SK-N-SH (cell line): ENCODE measurements at places on chromosomes 5 and 9.
A peak's percentile ranks its signal among the peaks of the same experiment; 100 is the strongest.

GRCh38 chr5:92309336-92309991 lies 926.3 kb upstream of the ARRDC3 start:
- peak; percentile 53 for DNase-seq

DNA sequence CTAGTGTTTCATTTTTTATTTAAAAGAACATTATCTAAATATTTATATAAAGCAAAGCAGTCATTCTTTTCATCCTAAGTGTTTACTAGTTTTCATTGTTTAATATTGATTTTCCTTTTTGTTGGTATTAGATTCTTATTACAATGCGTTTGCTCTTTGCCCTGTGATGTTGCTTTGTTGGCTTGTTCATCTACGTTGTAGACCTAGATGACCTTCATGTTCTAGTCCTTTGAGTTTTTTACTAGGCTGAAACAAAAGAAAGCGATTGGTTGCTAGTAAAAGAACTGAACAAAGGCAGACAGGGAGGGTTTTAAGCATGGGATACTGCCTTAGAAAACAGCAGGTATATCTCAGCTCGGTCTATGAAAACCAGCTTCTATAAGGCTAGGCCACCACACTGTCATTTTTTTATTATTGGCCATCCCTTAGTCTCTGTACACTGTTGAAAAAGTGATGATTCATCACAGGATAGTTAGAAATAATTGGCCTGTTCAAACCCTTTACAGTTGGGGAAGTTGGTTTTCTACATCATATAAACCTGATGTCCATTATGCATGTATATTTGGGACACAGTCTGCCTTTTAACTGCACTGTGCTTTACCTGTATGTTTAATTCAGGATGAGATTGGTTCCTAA lies 119.0 kb downstream of the ZCCHC7 start:
- no peak for DNase-seq

GRCh38 chr5:76074487-76075065 lies 8.6 kb upstream of the SV2C start:
- DNase-seq, result peak; percentile 36

- no peak for DNase-seq
Observed at GRCh38 chr5:60521376-60522291, 178.3 kb downstream of the DEPDC1B start.

GRCh38 chr9:371349-371748 lies 156.7 kb downstream of the DOCK8 start:
- DNase-seq, result no peak

- no peak for DNase-seq
Observed at GRCh38 chr9:110105107-110105506, 102.9 kb downstream of the C9orf152 start.

GRCh38 chr5:67857502-67857901 lies 358.1 kb upstream of the PIK3R1 start:
- no peak for DNase-seq

- DNase-seq, result peak; percentile 48
Observed at GRCh38 chr5:132506094-132506692, 15.6 kb upstream of the IRF1 start.

GRCh38 chr9:78189001-78189400 lies 46.9 kb upstream of the CEP78 start:
- no peak for DNase-seq

DNA sequence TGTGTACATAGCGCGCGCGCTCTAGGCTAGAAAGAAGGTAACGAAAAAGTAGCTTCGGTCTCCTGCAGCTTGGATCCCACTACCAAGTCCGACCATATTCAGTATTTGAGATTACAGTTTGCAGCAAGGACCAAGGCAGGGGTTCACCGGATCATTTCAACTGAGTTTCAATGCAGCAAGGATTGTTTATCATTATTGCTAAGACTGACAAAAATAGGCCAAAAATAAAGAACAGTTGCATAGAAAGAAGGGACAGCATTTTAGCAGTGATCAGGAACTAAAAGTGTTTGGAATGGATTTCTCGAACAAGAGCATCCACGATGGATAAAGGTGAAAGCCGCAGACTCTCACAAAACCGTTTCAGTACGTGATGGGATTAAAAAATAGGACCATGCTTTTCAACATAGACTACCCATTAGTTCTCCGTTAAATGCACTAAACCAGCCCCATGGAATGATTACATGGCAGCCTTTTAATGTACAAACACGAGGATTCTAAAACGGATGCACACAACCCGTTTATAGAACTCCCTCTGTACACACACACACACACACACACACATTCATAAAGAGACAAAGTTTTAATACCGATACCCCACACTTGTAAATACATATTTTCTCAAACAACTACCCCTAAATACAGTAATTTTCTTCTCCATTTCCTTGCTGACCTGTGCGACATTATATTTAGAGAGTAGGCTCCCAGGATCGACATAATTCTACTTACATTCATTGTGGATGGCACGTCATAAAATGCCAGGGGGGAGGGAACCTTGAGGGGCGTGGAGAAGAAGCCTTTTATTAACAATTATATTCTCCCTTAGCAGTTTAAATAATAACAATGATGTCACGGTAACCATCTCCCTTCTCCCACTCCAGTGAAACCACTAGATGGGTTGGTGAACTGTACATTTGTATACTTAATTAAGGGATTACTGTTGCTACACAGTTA lies 197.1 kb downstream of the MEF2C start:
- no peak for DNase-seq

GRCh38 chr9:91991721-91992341 lies 41.8 kb upstream of the ROR2 start:
- no peak for DNase-seq

DNA sequence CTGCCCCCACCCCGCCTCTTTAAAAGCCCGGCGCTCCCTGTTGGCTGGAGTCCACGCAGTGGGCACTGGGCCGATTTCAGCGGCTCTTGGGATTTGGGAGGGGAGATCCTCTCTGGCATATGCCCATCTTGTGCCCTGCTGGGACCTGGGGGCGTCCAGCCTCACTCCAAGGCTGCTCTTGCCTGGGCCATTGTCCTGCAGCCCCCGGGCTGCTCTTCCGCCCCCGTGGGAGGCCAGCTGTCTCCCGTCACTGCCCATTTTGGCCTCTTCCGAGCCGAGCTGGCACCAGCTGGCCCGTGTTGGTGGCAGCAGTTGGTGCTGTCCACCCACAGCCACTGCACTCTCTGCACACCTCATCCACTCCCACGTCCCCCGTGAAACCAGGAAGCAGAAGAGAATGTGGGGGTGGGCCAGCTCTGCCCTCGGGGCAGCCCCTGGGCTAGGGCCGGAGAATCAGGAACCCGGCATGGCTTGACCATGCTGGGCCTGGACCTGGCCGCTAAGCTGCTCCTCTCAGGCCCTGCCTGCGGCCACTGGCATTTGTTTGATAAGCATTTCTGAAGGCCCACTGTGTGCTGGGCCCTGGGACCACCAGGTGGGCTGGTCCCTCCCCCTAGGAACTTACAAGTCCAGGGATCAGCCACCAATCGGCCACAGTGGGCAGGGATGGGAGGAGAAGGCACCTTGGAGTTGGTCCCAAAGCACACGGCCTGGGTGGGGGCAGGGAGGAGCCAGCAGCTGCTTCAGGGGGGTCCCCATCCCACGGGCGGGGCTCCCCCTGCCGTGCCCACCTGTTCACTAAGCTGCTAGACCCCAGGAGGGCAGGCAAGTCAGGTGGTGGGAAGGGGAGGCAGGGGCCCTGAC lies 2.2 kb downstream of the C8G start:
- no peak for DNase-seq

DNA sequence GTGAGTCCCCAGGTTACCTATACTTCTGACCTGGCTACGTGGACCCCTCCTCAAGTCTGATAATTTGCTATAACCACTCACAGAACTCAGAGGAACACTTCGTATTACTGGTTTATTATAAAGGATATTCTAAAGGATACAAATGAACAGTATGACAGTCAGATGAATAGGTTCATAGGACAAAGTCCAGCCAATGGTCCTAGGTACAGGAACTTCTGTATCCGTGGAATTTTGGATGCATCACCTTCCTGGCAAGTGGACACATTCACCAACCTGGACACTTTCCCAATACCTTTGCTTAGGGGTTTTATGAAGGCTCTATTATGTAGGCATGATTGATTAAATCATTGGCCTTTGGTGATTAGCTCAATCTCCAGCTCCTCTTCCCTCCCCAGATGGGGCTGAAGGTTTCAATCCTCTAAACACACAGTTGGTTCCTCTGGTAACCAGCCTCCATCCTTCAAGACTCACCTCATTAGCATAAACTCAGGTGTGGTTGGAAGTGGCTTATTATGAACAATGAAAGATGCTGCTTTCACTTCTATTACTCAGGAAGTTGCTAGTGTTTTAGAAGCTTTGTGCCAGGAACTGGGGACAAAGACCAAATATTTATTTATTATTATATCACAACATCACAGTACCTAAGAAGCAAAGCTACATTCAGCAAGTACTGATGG lies 149.6 kb upstream of the ELL2 start:
- DNase-seq, result no peak

DNA sequence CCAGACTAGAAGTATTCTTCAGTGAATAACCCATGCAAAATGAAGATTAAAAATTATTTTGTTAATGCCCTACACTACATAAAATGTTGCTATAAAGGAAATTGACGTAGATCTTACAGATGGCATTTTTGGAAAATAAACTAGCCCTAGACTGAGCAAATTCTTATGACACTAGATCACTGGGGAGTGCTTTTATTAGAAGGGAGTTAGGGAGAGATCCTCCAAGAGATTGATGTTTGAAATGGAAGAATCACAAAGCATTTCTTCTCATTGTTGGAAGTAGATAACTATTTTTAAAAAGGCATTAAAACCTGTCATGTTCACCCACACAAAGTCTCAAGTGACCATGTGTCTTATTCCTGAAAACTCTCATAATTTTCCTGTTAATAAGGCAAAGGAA lies 351.1 kb upstream of the TLE4 start:
- DNase-seq, result no peak

DNA sequence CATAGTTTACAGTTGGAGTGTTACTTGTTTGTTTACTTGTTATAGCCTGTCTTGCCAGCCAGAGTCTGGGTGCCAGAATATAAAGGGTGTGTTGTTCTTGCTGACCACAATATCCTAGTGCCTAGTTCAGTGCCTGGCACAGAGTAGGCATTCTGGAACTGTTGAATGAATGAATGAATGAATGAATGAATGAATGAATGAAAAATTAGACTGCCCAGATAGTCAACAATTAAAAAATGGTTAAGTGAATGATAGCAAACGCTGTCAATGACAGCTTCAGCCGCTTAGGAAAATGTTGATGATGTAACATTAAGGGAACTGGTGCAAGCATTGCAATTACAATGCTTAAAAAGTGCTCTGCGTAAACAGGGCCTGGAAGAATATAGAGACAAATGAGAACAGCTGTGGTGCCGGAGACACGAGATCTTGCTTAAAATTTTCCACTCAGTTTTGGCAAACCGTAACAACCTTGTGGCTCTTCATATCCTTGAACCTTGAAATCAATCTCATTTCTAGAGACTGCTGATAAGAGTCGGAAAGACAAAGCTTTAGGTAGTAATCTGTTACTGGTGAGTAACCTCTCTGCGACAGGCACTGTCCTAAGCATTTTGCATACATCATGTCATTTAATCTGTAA lies 4.7 kb upstream of the TTLL11 start:
- DNase-seq, result no peak

DNA sequence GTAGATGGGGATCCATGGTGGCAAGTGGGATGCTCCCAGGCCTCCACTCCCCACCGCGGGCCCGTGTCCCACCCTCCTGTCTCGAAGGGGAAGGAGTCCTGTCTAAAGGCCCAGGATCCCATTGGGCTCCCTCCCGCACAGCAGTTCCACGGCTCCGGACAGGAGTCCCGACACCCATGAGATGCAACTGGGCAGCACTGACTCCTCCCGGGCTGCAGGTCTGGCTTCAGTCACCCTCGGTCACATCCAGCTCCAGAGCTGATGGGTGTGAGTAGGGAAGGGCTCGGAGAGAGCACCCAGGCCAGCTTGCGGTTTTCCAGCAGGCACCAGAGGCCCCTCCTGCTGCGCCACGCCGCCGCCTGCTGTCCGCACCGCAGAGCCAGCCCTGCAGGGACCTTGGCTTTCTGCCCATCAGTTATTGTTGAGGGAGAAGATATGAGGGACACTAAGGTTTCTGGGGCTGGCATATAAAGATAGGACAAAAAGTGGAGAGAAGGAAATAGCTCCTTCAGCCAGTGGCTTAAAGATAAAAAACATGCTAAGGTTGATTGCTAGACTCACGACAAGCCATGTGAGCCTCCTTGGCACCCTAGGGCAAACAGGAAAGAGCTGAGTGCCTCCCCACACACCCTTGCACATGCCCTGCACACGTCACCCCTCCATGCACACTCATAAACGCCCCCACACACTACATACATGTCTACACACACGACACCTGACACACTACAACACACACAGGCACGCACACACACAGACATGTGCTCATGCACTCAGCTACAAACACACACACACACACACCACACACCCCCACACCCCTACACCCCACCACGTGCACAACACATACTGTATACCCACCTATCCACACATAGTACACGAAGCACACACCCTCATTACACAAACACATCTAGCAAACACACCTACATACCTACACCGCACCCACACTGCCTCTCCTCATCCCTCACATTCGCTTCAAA lies 79.0 kb downstream of the AK8 start:
- DNase-seq, result peak; percentile 89

- DNase-seq, result no peak
Observed at GRCh38 chr5:93580927-93581445, at the start of gene NR2F1-AS1. TSS of gene NR2F1-AS1 (minus strand) at chr5:93581219.

GRCh38 chr5:141870228-141870627 lies 8.0 kb downstream of the PCDH1 start:
- peak; percentile 70 for DNase-seq

- DNase-seq, result peak; percentile 94
Observed at GRCh38 chr9:137316012-137316981, 14.2 kb upstream of the NRARP start.

DNA sequence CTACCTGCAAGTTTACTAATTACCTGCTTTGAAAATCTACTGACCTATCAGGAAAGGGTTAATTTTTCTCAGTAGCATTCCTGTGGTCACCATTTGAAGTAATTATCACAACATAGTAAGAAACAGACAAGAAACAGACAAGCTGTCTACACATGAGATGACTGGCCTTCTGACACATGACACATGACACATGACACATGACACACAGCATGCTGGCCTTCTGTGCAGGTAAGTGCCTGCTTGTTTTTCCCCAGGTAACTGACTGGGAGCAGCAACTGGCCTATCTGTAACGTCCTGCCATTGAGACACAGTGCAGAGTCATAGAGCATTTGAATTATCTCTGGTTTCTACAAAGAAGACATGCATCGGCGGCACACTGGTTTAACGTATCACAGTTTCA lies 222.4 kb downstream of the CTNND2 start:
- no peak for DNase-seq

DNA sequence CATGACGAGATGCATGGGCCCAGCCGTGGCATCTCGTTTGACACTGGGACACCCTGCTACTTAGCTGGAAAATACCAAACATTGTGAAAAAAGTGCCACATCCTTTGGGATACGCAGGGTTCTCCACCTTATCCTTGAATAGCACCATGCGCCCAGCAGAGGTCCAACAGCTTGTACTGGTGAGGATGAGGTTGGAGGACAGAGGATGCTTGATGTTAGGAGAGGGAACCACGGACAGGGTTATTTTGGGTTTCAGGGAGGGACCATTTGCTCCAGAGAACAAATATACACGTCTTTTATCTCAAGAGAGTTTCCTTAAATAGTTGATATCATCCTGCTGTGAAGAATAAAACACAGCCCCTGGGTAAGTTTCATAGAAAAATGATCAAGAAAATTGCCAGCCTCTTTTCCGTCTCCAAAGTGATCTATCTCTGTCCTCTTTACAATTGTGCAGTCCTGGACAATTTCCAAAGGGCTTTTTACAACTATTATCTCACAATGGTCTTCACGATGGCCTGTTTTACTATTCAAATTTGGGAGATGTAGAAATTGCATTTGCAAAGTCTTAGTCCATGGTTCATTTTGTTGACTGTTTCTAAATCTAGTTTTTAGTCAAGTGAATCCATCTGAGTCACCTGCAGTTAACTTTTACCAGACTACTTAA lies 19.9 kb upstream of the FRRS1L start:
- no peak for DNase-seq
